ENCODE measurements at places on chromosomes 12 and 14.

DNA sequence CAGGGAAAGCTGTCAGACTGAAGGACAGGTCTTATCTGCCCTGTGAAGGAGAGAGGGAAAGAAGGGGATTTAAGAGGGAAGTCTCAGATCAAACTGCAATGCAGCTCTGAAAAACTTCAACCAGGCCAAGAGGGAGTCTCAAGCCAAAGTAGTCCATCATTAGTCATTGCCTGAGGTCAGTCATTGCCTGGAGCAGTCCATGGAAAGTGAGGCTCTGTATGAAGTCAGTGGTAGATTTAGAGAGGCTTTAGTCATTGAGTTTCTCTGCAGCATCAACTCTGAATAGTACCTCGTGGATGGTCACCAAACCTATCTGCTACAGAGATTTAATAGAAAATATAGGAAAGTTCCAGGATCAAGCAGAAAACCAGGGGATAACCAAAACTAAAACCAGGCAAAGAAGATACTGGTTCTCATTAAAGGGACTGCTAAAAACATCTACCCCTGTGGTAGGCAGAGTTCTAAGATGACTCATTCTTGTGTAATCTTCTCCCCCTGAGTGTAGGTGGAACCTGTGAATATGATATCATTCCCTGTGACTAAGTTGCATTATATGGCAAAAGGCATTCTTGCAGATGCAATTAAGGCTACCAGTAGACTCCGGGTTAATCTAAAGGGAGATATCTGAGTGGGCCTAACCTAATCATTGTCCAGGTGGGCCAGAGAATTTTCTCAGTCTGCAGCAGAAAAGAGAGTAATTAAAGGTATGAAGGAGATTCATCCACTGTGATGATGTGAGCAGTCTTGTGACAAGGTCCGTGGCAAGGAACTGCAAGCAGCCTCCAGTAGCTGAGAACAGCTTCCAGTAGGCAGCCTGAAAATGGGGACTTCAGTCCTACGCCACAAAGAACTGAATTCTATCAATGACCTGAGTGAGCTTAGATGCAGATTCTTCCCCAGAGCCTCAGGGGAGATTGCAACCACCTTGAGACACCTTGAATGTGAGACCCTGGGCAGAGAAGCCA is 123.1 kb downstream of the GALC start:
- DNase-seq, result no peak

- DNase-seq, result no peak
Measured at GRCh38 chr12:113392988-113393579, 10.6 kb downstream of the SDS start.

- no peak for DNase-seq
Measured at GRCh38 chr12:33429468-33429867, 10.2 kb downstream of the SYT10 start.

- DNase-seq, result no peak
Measured at GRCh38 chr14:57287745-57288144, 19.0 kb downstream of the AP5M1 start.

All from activated naive CD4-positive, alpha-beta T cell (primary cell).